Skeletal muscle tissue (tissue), 5 donors: ENCODE measurements at places on chromosomes 11 and 22. TPM values are rescaled to one million over a fixed set of nuclear protein-coding genes. Genes with fewer than 3 reads are reported as not detected.

Gene OR56A1
- under 0.01 TPM for total RNA-seq

Gene PIWIL4
- total RNA-seq, result 8.9 TPM

Gene OR8B3
- total RNA-seq, result not detected

Gene HTR3B
- total RNA-seq, result not detected

Gene TFIP11
- total RNA-seq, result 30.3 TPM

Gene GLB1L2
- 1.0 TPM for total RNA-seq

Gene GPR137
- total RNA-seq, result 6.3 TPM

Gene PHF21B
- total RNA-seq, result 1.0 TPM

Gene GAB4
- total RNA-seq, result not detected

Gene CTTN
- total RNA-seq, result 71.5 TPM

Gene USH1C
- total RNA-seq, result not detected

Gene CEND1
- total RNA-seq, result not detected

Gene OR56A4
- total RNA-seq, result not detected

Gene CCDC87
- total RNA-seq, result not detected

Gene NXPE1
- not detected for total RNA-seq

Gene FTH1
- total RNA-seq, result 276 TPM

Gene IL10RA
- total RNA-seq, result 8.9 TPM

Gene AIFM3
- under 0.01 TPM for total RNA-seq

Gene RIBC2
- total RNA-seq, result 0.52 TPM

Gene TPBGL
- not detected for total RNA-seq

Gene TECTA
- 1.0 TPM for total RNA-seq

Gene HOATZ
- total RNA-seq, result not detected

Gene MIAT
- total RNA-seq, result 0.52 TPM

Gene SLC25A1
- total RNA-seq, result 17.2 TPM

Gene FREY1
- total RNA-seq, result 1.6 TPM

Gene CLMP
- total RNA-seq, result 8.9 TPM

Gene TAF10
- total RNA-seq, result 19.8 TPM

Gene OR51G1
- not detected for total RNA-seq
